ENCODE measurements at places on chromosomes 2 and 18. TPM values are rescaled to one million over a fixed set of nuclear protein-coding genes. Genes with fewer than 3 reads are reported as not detected.

Gene UGT1A10
- 87.5 TPM for total RNA-seq

DNA sequence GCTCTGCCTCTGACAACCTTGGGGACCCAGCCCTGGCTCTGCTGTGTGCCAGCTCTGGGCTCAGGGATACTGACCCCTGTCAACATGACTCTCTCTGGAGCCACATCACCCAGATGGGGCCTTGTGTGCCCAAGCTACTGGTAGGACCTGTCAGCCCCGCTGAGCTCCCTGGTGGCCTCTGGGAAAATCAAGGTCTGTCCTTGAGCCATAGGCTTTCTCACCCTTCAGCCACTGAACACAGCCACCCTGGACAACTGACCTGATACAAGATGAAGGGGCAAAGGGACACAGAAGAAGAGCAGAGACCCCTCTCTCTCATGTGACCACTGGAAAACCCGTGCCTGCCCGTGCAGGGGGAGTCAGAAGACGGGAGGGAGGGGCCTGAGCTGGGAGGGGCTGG, 7.8 kb downstream of the CCDC74A start:
- no peak overlapping the region for H3K27ac ChIP-seq
- no peaks in the 10 kb centered on the region for H3K36me3 ChIP-seq
- no peaks in the 10 kb centered on the region for H3K4me1 ChIP-seq
- H3K27me3 ChIP-seq, result no peaks in the 10 kb centered on the region

DNA sequence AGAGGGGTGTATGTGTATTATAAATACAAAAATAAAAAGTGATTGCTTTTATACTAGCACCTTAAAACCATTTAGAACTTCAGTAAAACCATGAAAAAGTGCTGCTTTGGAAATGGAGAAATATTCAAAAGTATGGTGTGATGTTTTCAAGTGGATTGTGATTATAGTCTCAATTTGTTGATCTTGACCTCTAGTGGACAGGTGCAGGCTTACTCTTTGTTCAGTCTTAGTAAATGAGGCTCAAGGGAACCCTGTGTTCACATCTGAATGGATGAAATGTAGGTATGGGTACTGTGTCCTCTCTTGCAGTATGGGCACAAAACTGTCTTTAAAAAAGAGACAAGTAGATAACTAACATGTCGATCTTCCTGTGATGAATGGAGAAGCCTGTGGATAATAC, 145.8 kb downstream of the MCFD2 start:
- H3K27ac ChIP-seq, result no peak overlapping the region
- H3K27me3 ChIP-seq, result no peaks in the 10 kb centered on the region
- H3K4me1 ChIP-seq, result no peaks in the 10 kb centered on the region
- DNase-seq, result no peak
- no peaks in the 10 kb centered on the region for H3K36me3 ChIP-seq

DNA sequence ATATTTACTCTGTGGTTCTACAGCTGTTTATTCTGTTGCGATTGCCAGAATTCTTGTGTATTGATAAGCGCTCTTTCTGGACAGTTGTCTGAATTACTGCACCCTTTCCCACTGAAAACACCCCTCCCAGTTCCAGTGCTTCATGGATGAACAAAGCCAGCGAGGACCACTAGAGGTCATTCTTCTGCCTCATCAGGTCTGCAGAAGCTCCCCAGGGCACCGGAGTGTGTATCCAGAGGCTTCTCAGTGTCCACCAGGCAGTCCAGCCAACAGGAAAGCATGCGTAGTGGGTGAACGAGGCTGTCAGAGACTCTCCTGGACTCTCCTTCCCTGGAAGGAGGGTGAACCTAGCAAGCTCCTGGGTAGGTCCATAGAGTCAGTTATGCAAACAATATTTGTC, 40.6 kb upstream of the INHBB start:
- H3K36me3 ChIP-seq, result no peaks in the 10 kb centered on the region
- H3K27me3 ChIP-seq, result no peaks in the 10 kb centered on the region
- no peaks in the 10 kb centered on the region for H3K4me1 ChIP-seq
- no peak for DNase-seq
- H3K4me3 ChIP-seq, result no peak overlapping the region
- H3K27ac ChIP-seq, result no peak overlapping the region

GRCh38 chr2:63755965-63756364, 85.7 kb upstream of the UGP2 start:
- no peaks in the 10 kb centered on the region for H3K27me3 ChIP-seq
- H3K36me3 ChIP-seq, result no peaks in the 10 kb centered on the region
- no peak for DNase-seq
- H3K27ac ChIP-seq, result no peak overlapping the region

- H3K36me3 ChIP-seq, result peaks cover 3% of the 10 kb centered on the region
- no peak overlapping the region for H3K4me3 ChIP-seq
- H3K27ac ChIP-seq, result no peak overlapping the region
- H3K27me3 ChIP-seq, result no peaks in the 10 kb centered on the region
- no peaks in the 10 kb centered on the region for H3K4me1 ChIP-seq
Measured at GRCh38 chr2:218245214-218245613, 15.6 kb upstream of the GPBAR1 start.

- no peak overlapping the region for H3K4me3 ChIP-seq
- no peak overlapping the region for H3K27ac ChIP-seq
- no peaks in the 10 kb centered on the region for H3K27me3 ChIP-seq
- DNase-seq, result no peak
- H3K4me1 ChIP-seq, result no peaks in the 10 kb centered on the region
Measured at GRCh38 chr2:148358375-148358774, 286.2 kb upstream of the EPC2 start.

DNA sequence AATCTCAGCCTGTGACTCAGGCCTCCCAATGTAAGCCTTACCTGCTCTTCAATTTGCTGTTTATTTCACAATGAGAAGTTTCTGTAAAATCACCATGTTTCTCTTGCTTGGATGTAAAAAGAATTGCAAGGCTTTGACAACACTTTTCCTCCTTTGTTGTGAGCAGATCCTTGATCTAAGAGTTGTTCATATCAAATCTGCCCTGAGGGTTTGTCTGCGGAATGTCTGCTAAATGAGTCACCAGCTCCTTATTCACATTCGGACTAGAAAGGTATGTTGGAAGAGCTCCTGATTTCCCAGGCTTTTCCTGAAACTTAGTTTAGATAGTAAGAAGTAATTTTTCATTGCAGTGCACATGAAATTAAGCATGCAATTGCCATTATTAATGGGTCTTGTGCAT, 268.2 kb upstream of the TCF4 start:
- H3K4me1 ChIP-seq, result no peaks in the 10 kb centered on the region
- H3K27ac ChIP-seq, result no peak overlapping the region

GRCh38 chr2:46973673-46974072, 58.1 kb upstream of the MCFD2 start:
- H3K27me3 ChIP-seq, result no peaks in the 10 kb centered on the region
- H3K4me1 ChIP-seq, result peaks cover 21% of the 10 kb centered on the region
- H3K36me3 ChIP-seq, result no peaks in the 10 kb centered on the region

DNA sequence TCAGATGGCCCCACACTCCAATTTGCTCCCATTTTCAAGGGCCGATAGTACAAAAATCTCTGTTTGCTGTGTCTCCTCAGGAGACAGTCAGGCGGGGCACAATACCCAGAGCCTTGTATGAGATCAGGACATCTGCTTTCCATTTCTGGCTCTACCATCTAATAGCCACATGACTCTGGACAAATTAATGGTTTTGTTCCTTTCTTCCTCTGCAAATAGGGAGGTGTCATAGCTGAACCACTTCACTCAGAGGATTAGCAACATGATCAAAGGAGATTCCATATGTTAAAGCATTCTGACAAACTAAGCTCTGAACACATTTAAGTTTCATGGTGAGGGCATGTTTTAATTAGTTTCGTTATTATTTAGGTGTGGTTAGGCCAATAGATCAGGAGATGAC, 602.1 kb upstream of the SYT4 start:
- no peaks in the 10 kb centered on the region for H3K27me3 ChIP-seq
- H3K4me3 ChIP-seq, result no peak overlapping the region
- H3K36me3 ChIP-seq, result no peaks in the 10 kb centered on the region
- no peak for DNase-seq
- H3K27ac ChIP-seq, result no peak overlapping the region
- H3K4me1 ChIP-seq, result peaks cover 4% of the 10 kb centered on the region

- H3K36me3 ChIP-seq, result no peaks in the 10 kb centered on the region
- H3K27ac ChIP-seq, result peak overlapping the region; percentile 69
- H3K4me3 ChIP-seq, result peak overlapping the region; percentile 30
- H3K27me3 ChIP-seq, result peaks cover 4% of the 10 kb centered on the region
Measured at GRCh38 chr2:11129598-11130449, 25.4 kb upstream of the SLC66A3 start.

DNA sequence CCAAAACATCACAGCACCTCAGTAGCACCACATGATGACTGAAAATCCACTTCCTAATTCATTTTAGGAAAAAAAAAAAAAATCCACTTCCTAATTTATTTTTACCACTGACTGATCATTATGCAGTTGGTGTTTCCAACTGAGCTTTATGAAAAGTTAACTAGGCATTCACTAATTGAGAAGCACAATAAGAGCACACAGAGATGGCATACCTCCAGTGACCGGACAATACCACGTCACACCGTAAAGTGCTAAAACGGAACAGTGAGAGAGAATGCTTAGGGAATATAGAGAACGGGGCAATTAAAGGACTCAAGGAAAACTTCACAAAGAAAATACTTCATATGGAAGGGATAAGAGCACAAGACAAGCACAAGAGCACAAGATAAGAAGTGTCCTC, 212.5 kb downstream of the NBAS start:
- H3K36me3 ChIP-seq, result peaks cover 13% of the 10 kb centered on the region
- DNase-seq, result no peak
- no peaks in the 10 kb centered on the region for H3K27me3 ChIP-seq
- H3K4me1 ChIP-seq, result no peaks in the 10 kb centered on the region

GRCh38 chr2:178291703-178292102, 97.4 kb downstream of the OSBPL6 start:
- peaks cover 6% of the 10 kb centered on the region for H3K4me1 ChIP-seq
- DNase-seq, result no peak
- no peaks in the 10 kb centered on the region for H3K27me3 ChIP-seq
- no peak overlapping the region for H3K4me3 ChIP-seq

GRCh38 chr2:159252905-159253304, 33.6 kb downstream of the WDSUB1 start:
- no peak overlapping the region for H3K4me3 ChIP-seq
- H3K27ac ChIP-seq, result no peak overlapping the region
- H3K27me3 ChIP-seq, result no peaks in the 10 kb centered on the region
- no peak for DNase-seq
- H3K4me1 ChIP-seq, result peaks cover 4% of the 10 kb centered on the region

- DNase-seq, result no peak
- no peak overlapping the region for H3K4me3 ChIP-seq
- no peaks in the 10 kb centered on the region for H3K4me1 ChIP-seq
- no peak overlapping the region for H3K27ac ChIP-seq
- no peaks in the 10 kb centered on the region for H3K27me3 ChIP-seq
Measured at GRCh38 chr2:144396318-144396717, 123.6 kb downstream of the ZEB2 start.

DNA sequence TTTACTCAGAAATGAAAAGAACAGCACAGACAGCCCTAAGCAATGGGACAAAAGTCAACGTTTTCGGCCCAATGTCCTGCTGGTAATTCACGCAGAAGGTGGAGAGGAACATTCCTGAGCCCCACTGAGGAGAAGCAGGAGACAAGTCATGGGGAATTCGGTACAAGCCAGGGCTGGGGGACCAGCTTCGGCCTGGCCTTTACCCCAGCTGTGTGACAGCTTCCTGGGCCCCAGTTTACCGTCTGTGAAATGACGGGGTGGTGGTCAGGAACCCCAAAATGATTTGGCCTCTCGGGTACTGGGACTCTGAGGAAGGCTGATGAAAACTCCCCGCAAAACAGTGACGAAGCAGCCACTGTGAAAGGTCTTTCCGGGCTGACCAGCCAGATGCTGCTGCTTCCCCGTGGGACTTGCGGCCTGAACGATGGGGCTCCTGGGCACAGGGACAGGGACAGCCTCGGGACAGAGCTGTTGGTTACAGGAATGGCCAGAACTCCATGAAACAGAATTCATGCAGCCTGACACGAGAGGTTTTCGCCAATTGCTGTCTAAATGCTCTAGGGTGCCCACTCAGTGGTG, 21.6 kb downstream of the KIF1A start:
- no peak for DNase-seq
- no peaks in the 10 kb centered on the region for H3K4me1 ChIP-seq
- no peak overlapping the region for H3K4me3 ChIP-seq
- peaks cover 53% of the 10 kb centered on the region for H3K27me3 ChIP-seq
- no peak overlapping the region for H3K27ac ChIP-seq

DNA sequence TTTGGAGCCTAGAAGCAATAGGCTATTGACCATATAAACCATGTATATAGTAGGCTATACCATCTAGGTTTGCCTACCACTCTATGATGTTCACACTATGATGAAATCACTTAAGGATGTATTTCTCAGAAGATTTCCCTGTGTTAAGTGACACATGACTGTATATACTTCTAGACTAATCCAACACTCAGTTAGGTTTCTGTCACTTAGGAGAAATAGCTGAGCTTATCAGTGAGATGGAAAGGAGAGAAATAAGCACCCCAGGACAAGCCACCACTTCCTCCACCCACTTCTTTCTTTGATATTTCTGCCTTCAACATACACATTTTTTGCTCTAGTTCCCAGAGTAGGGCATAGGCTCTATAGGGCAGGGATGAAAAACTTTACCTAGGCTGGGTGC, 7.8 kb downstream of the PECR start:
- DNase-seq, result no peak
- no peaks in the 10 kb centered on the region for H3K27me3 ChIP-seq
- no peaks in the 10 kb centered on the region for H3K36me3 ChIP-seq
- H3K4me3 ChIP-seq, result no peak overlapping the region
